ENCODE measurements at places on chromosomes 16 and 17.

GRCh38 chr17:10349403-10349802 lies 23.4 kb downstream of the MYH13 start:
- DNase-seq: peak; percentile 9

DNA sequence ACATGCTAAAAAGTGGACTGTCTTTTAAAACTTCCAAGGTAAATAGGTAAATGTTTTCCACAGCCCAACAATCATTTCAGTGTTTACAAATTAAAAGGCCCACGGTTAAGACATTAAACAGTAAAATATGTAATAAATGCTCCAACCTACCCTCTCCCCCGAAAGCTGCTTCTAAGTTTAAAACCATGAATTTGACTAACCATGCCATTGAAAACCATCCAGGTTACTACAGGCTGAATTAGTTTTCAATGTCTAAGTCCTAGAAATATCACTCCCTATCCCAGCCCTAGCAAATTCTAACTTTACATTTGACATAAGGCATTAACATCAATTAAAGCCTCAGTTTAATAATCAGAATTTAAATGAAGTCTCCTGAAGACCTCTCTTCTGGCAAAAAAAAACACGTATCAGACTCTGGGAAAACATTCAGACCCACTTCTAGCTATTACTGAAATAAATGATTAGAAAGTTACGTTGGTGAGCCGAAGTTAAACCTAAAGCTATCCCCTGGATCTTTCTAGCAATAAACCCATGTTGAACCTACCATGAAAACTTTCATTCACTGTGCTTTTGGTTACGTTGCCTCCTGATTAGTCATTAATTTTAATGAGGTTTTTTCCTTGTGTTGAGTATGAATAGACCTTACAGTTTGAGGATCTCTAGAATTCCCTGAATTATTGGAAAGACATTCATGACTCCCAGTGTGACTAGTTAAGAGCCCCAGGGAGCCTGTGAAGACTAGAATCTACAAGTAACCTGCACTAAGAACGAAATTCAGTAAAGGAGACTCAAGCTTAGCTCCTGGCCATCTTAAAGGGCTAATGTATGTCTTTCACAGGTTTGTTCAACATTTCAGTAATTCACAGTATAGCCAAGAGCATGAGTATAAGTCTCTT lies 1.7 kb upstream of the POLG2 start:
- no peak for DNase-seq

GRCh38 chr17:37476431-37477120 lies 13.1 kb upstream of the DUSP14 start:
- DNase-seq: no peak

- DNase-seq: peak; percentile 56
Measured at GRCh38 chr17:30360086-30360808, 18.5 kb upstream of the CPD start.

DNA sequence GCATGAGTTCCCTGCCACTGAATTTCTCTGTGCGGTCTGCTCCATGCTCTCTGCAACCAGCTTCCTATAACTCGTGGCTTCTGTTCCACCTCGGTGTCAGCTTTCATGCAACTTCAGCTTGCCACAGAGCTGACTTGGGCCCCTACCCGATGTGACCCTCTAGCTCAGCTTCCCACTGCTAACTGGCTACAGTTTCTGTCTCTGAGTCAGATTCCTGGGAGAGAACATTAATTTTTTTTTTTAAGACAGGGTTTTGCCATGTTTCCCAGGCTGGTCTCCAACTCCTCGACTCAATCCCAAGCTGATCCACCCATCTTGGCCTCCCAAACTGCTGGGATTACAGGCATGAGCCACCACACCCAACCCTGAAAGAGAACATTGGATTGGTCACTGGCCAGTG lies 35.5 kb upstream of the PSMD7 start:
- DNase-seq: no peak

GRCh38 chr16:27174007-27174406 lies 29.3 kb upstream of the KDM8 start:
- DNase-seq: no peak

DNA sequence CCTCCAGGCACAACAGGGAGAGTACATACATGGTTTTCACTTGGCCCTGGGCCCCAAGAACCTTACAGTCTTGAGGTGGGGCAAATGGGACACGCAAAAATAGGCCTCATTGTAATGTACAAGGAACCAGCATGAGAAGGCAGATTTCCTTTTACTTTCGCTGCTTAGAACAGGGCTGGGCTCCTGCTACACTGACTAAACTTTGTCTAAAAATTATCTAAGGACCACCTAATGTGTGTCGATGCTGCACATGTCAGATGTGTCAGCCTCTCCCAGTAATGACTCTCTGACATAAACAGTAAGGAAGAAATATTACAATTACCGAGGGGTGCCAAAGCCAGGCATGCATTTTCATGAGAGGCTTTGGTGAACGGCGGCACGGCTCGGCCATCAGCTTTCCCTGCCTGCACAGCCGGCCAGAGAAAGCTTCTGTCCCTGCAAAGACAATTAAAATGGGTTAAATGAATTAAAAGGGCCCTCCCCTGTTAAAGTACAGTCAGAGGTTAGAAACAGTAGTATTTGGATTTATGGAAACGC lies 224.2 kb upstream of the IRX3 start:
- DNase-seq: no peak

DNA sequence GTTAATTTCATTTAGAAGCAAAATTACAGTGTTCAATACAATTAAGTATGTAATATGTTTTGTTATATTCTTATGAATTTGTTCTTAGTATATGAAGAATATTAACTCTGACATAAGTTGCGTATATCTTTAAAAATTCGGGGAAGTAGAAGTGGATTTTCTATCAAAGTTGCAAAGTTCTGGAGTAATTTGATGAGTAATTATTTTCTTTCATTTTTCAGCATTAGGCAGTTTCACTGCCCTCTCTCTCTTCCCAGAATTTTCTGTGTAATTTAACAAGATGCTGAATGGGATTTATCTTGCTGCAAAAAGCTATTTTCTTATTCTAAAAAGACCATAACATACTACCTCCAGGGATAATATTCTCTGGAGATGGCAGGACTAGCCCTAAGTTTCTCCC lies 8.9 kb upstream of the CCL18 start:
- DNase-seq: no peak

- DNase-seq: no peak
Measured at GRCh38 chr17:74962622-74963394, 9.8 kb downstream of the HID1 start.

DNA sequence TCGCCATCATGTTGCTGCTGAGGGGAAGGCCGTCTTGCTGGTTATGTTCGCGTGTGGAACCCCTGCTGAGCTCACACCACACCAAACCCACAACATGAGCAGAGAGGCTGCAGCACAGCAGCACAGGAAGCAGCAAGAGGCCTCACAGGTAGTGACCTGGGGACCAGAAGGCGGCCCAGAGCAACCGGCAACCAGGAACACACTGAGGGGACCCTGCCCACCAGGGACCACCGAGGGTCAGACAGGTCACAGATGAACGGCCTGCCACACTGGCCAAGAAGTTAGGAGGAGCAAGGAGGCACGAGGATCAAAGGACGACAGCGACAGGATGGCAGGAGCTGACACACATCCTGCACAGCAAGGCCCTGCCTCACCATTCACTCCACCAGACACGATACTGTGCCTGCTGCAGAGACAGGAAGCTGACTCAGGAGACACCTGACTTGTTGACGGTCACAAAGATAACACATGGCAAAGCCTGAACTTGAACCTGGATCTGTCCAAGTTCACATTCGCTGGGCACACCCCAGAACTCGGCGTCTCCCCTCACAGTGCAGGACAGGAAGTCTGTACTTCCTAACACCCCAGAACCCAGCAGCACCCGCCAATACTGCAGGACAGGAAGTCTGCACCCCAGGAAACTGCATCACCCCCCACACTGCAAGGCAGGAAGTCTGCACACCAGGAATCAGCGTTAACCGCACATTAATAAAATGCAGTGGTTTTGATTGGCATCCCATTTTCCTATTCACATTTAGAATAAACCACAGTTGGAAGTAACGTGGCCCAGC lies 98.5 kb downstream of the ZNF778 start:
- DNase-seq: peak; percentile 88

GRCh38 chr16:75477680-75478473 lies 13.4 kb upstream of the TMEM170A start:
- peak; percentile 70 for DNase-seq

DNA sequence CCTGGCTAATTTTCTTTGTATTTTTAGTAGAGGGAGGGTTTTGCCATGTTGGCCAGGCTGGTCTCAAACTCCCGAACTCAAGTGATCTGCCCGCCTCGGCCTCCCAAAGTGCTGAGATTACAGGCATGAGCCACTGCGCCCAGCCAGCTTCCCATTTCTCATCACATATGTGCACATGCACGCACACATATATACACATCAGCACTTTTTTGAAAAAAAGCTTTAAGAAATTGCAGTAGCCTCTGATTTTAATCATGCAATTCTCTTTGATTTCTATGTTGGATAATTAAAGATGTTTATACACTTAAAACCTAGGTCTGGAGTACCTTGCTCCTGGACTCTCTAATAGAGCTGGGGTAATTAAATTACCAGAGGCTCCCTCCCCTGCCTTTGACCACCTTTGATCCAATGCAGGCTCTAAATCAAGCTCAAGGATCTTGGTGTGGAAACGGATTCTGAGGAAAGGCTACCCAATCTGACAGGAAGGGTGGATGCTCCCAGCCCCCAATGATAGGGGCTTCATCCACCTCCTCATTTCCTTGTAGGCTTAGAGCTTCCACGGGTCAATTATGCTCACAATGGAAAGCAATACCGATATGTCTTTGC lies 29.7 kb upstream of the GAN start:
- DNase-seq: no peak

DNA sequence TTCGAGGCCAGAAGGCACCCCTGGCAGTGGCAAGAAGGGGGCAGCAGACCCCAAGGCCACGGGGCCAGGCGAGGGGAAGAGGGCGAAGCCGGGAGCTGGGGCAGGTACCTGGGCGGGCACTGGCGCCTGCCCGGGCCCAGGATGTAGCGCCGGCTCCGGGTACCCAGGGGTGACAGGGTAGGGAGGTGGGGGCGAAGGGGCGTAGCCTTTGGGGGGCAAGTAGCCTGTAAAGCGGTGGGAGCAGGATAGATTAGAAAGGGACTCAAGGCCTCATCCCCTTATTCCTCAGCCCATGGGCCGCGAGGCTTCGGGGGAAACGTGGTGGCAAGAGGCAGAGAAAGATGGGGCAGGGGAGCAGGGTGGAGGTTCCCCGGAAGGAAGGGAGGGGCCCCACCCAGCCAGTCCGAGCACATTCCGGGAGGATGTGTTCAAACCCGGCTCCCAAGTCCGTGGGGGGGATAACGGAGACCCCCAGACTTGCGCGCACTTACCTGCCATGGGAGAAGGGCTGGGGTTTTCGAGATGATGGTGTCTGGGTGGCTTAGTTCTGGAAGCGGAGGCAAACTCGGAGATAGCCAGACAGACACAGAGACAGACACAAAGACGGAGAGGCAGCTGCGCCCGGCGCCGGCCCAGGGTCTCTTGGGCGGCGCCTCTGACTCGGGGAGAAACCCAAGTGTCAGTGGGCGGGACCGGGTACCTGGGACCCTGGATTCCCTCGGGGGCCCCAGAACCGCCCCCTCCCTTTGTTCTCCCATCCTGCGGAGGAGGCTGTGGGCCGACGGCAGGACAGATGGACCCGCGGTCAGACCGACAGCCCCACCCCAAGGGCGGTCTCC lies 493 bp downstream of the PLSCR3 start:
- no peak for DNase-seq

DNA sequence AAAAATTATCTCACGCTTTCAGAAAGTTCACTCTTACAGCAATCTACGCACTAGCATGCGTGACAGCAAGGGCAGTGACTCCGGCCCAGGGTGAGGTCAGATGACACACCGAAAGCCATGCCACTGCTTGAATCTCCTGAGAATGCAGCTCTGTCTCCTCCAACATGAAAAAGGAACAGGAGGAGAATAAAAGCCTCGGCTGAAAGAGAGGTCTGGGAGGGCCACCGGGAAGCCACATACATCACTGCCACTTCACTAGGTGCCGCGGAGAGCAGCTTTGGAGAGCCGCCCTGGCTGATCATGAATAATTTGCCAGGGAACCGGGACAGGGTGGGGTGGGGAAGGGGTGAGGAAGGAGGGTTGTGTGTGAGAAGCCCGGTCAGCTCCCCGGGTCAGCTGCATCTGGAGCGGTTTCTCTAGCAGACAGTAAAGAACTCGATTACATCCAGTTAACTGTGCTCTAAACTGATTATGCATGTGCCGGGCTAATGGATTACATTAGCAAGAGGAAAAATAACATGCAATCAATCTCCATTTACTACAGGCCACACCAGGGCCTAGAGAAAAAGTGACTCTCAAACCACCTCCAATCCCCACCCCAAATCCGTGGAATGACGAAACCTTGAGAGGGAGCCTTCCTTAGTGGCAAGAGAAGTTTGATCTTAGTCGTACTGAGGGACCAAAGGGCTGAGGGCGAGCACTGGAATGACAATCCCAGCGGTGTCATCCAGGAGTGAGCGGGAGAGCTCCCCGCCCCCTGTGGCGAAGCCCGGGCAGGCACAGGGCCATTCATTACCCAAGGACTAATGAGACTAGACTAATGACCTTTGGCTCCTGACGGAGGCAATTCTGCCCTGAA lies 100.3 kb downstream of the ZFHX3 start:
- DNase-seq: no peak

DNA sequence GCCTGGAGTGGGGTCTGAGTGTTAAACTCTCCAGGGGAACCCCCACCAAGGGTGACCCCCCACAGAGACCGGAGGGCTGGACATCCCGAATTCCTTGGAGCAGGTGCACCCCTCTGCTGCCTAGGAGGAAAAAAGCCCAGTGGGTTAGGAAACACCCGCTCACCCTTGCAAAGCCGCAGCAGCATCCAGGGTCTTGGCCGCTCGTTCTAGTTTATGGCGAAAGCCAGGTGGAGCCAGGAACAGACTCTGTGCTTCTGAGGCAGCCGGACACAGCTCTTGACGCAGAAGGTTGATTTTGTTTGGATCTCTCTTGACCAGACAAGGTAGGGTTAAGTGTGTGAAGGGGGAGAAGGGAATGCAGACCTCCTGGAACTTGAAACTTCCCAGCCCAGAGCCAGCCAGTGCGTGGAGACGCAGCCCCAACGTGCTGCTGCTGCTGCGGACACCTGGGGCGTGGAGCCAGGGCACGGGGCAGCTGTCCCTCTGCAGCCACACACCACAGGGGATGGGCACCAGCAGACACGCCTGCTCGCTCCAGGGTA lies 154.5 kb downstream of the LAT start:
- DNase-seq: no peak

- peak; percentile 75 for DNase-seq
Measured at GRCh38 chr17:81200695-81201580, 21.8 kb downstream of the CEP131 start.
